Activated T-helper 1 cell treated with Interleukin-2 at 50 U/mL for 16 hours (primary cell): ENCODE measurements at places on chromosomes 12 and 14.

DNA sequence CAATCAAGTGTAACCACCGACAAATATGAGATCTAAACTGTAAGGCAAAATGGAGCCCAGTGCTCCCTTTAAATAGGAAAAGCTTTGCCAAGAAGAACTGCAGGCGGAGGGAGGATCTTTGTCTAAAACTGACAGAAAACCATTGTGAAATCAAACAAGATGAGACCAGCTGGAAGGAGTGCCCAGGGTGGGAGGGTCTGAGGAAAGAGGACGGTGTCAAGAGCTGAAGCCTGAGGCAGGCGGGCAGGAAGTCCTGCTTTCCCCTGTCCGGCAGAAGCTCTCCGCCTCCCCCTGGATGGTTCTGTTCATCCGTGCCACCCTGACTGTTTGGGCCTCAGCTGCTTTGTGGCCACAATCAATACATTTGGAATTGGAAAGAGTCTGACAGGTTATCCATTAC is 37.5 kb downstream of the CDC42BPB start:
- DNase-seq = no peak

GRCh38 chr12:58139894-58140293 is 198.5 kb downstream of the ATP23 start:
- DNase-seq = no peak

GRCh38 chr12:48961801-48962200 is 4.5 kb upstream of the ARF3 start:
- no peak for DNase-seq

- no peak for DNase-seq
Observed at GRCh38 chr14:69606258-69607184, 4.9 kb upstream of the SUSD6 start.

- DNase-seq = no peak
Observed at GRCh38 chr14:96299441-96299840, 43.4 kb downstream of the BDKRB1 start.

DNA sequence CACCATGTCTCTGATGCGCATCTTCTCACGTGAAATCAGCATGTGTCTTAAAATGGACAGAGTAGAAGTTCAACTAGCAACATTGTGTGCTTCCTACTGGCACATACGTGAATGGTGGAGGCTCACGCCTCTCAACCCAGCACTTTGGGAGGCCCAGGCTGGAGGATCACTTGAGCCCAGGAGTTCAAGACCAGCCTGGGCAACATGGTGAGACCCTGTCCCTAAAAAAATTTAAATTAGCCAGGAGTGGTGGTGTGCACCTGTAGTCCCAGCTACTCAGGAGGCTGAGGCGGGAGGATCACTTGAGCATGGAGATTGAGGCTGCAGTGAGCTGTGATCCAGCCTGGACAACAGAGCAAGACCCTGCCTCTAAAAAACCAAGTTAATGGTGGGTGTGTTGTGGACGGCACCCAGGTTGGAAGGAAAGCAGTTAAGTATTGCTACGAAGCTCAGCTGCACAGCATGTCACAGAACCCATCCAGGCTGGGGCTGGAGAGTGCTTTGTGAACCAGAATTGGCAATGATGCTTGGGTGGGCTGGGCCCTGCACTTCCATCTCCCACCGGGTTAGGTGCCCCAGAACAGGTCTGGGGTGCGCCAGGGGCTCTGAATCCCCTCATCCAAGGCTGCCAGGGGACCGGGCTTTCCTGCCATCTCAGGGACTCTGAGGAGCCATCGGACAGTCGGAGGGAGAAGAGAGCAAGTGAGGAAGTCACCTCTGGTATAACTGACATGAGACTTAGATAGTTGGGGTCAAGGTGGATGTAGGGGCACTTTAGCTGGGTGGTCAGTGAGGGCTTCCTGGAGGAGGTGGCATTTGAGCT is 33.0 kb upstream of the ULK1 start:
- no peak for DNase-seq

GRCh38 chr12:132154941-132155770 is 10.9 kb downstream of the NOC4L start:
- no peak for DNase-seq

- DNase-seq = no peak
Observed at GRCh38 chr14:69358233-69358963, 39.7 kb downstream of the ERH start.

DNA sequence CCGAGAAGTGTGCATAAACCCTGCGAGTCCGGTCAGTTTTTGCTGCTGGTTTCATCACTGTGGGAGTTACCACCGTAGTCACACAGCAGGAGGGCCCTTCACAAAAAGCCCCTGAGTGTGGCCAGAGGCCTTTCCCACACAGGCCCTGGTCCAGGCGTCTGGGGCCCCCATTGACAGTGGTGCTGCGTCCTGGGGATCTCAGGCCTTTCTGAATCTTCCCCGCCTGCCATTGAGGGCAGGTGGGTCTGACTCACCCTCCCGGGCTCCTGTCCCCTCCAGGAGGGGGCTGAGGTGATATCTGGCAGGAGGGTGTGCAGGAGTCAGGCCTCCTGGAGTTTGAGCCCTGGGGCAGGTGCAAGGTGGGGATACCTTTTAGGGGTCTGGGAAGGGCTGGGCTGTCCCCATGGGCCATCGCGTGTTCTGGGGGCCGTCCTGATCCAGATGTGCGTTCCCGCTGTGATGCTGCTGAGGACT is 358.5 kb downstream of the TMEM121 start:
- DNase-seq = no peak

GRCh38 chr14:92484132-92484823 is 29.3 kb upstream of the RIN3 start:
- no peak for DNase-seq

GRCh38 chr12:123621101-123621500 is 12.4 kb downstream of the EIF2B1 start:
- no peak for DNase-seq

GRCh38 chr12:91327889-91328288 is 145.3 kb upstream of the DCN start:
- no peak for DNase-seq

- no peak for DNase-seq
Observed at GRCh38 chr12:132261328-132262138, 67.9 kb downstream of the GALNT9 start.

DNA sequence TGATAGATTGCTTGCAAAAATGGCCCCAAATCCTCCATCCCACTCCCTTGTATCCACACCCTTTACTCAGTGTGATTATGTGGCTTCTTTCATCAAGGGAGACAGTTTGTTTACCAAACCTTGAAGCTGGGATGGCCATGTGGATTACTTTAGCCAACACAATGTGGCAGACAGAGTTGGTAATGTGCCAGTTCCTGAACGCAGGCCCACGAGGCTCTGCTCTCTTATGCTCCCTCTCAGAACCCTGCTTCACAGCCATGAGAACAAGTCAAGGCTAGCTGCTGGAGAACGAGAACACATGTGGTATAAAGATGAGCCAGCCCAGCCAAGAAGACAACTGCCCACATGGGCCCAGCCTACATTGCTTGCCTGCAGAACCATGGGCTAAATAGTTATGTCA is 162.3 kb downstream of the NDUFA12 start:
- DNase-seq = no peak

- DNase-seq = no peak
Observed at GRCh38 chr14:89720076-89720687, 234.3 kb downstream of the EFCAB11 start.

DNA sequence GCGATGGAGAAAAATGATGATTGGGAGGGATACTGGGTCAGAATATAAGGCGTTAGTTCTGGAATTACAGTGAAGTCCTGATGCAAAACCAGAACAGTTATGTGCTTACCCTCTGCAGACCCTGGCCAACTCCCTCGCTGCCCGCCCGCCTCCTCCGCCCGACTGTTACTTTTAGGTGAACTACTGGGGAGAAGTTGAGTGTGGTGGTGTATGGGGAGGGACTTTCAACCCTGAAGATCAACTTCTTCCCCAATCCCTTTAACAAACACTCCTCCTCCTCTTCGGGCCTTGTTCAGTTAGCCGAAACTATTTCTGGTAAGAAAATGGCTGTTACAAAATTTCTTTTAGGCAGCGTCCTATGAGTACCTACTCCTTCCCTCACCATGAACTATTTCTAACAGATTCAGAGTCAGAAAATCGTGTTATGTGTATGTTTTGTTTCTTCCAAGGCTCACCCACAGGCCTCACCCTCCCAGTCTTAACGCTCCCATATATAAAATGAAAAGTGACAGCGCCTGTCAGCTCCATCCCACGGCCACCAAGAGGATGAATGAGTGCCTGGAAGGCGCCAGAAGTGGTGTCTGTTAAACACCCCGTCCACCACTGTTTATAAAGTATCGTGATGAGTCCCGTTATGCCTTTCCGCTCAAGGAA is 1.3 kb downstream of the FBXO33 start:
- DNase-seq = no peak

DNA sequence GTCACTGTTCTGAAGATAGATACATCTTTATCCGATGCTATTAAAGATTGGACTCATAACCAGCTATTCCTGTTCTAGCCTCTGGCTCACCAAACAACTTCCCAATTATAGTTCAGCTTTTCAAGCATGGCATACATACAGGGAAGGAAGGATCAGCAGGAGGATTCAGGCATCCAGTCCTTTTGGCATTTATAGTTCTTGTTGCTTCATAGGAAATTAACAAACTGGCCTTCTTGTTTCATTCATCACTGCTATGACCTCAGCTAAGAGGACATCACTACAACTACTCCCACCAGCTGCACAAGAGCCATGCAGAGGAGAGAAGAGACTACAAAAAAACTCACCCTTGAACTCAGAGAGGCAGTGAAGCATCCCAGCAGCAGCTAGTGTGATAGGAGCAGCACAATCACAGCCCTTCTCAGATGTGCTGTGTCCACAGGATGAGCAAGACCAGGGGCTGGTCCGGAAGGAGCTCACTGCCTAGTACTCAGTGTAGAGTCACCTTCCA is 100.5 kb downstream of the SPTSSA start:
- no peak for DNase-seq

GRCh38 chr12:114669401-114670290 is 14.3 kb downstream of the TBX3 start:
- DNase-seq = no peak

GRCh38 chr14:48748151-48748675 is 838.0 kb downstream of the RPS29 start:
- DNase-seq = no peak

DNA sequence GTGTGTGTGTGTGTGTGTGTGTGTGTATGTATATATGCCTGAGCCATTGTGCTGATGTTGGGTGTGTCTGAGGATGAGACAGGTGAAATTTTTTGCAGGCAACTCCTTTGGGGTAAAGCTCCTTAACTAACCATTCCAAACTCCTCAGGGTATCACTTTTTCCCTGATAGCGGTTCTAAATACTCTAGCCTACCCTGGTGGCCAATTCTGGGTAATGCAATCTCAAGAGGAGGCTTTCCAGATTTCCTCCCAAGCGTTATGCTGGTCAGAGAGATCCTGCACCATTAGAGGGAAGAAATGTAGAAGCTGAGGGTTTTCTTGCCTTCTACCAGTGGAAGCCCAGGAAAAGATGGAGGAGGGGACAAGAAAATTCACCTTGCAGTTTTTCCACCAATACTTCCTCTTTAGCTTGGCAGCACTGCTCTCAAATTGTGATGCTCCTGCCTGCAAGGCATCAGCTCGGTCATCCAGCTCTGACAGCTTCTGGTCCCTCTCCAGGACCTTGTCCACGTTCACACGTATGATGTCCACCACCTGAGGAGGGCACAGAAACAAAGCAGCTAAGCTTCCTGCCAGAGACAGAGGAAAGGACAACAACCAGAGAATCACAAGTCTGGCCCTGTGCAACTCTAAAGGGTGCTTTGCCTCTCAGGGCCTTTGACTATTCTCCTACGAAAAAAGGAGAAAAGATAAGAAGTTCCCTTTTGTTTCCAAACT is 4.9 kb downstream of the VAMP1 start:
- no peak for DNase-seq
